ENCODE measurements at places on chromosomes 5 and 9. TPM values are rescaled to one million over a fixed set of nuclear protein-coding genes. Genes with fewer than 3 reads are reported as not detected.

DNA sequence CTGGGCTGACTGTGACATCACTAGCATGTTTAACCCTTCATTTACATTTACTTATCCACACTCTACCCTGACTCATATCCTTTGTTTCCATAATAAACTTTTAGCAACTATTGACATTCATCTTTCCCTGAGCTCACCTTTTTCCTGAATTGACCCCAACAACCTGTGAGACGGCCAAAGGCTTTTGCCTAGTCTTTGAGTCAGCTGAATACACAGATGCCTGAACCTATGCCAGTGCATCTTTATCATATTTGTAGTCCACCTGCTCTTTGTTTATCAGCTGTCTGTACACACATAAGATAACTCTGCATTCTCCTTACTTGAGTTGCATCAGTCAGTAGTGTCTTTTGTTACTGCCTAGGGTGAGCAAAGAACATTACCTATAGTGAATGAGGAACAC is 128.5 kb upstream of the HMHB1 start:
- DNase-seq: no peak

- DNase-seq: no peak
Measured at GRCh38 chr9:79858508-79858907, 286.7 kb downstream of the TLE4 start.

GRCh38 chr5:146098047-146098446 is 7.3 kb downstream of the PLAC8L1 start:
- DNase-seq: no peak

TMEM252 gene
- polyA plus RNA-seq: 7.7 TPM

CDHR2 gene
- 25.0 TPM for polyA plus RNA-seq

DNA sequence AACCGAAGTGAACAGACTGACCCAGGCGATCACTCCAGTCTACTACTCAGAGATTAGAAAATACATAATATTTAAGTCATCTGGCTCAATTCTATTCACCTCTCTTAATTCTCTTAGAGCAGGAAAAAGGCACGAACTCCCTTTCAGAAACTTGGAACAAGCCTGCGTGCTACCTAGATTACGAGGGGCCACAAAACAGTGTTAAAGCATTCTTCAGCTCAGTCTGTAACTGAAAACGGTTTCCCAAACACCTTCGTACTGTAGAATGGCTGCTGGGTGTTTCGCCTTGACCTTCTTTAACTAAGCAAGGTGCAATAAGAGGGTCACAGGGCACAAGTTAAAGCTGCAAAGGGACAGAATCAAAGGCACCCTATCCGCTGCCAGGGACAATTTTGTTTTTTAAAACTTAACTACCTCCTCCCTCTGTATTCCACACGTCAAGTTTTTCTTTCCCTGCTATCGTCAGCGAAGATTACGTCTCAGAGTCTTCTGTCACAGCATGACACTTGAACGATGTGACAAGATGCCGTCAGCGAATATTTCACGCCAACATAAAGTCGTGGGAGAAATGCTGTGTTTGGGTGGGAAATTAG is 687 bp downstream of the LYSMD3 start:
- peak; percentile 28 for DNase-seq

ADAMTSL1 gene
- polyA plus RNA-seq: 16.3 TPM

GRCh38 chr9:87338088-87338989 is 159.3 kb upstream of the DAPK1 start:
- DNase-seq: no peak

GRCh38 chr9:21681641-21682040 is 120.8 kb upstream of the MTAP start:
- DNase-seq: no peak

Data from left kidney (tissue), 8 donors.